ENCODE measurements at places on chromosomes 5 and 9.
A peak's percentile ranks its signal among the peaks of the same experiment; 100 is the strongest.

GRCh38 chr5:400282-401145 is 42.5 kb upstream of the EXOC3 start:
- DNase-seq: no peak

GRCh38 chr9:133505901-133506652 is 18.7 kb downstream of the MYMK start:
- DNase-seq: no peak

DNA sequence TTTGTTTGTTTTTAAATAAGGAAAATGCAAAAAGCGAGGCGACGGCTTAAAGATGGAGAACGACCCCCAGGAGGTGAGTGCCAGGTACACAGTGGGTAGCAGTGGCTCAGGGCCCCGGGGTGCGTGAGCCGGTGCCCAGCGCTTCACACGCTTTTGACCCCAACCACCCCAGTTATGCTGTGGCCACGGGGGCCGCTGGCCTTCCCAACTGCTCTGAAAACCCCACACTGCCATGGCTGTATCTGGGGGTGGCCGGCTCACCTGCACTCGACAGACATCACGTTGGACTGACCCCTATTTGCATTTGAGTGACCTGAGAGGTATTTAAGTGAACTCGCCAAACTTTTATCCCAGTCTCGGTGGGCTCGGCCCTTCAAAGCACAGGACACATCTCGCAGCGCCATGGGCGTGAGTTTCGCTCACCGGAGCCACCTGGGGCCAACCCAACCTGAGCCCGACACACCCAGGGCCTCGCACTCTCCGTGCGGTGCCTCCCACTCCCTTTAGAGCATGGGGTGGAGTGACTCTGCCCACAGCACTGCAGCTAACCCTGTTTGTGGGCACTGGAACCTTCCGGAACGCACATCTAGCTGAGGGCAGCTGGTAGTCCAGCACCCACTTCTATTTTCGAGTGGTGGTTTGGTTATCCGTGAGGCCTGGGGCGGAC is 13.7 kb upstream of the AJM1 start:
- DNase-seq: no peak

- no peak for DNase-seq
These were observed 250.1 kb upstream of the KLF4 start for GRCh38 chr9:107739601-107740082.

DNA sequence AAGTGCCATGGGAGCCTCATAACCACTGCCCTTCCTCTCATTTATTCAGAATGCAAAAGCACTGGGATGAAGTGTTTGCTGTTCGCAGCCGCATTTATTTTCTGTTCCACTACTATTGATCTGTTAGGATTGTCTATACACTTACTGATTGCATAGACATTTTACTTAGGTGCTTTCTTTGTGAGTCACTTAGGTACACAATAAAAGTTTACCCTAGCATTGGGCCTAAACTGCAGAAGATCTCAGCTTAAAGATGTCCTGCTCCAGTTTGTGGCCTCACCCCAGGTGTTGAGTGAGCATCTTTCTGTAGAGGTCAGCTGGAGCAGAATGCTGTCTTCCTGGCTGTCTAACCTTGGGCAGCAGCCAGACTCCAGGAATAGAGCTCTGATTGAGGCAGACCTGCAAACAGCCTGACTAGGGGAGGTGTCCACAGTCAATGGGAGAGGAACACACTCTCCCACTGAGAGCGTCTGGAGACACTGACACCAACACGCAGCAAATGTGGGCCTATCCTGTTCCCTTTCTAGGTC is 54.0 kb downstream of the GPR21 start:
- DNase-seq: no peak

- DNase-seq: peak; percentile 12
These were observed 28.4 kb downstream of the SH3GLB2 start for GRCh38 chr9:128999581-129000206.
